ENCODE measurements at places on chromosomes 2 and 18. TPM values are rescaled to one million over a fixed set of nuclear protein-coding genes. Genes with fewer than 3 reads are reported as not detected.

The GPR35 gene
- 2.5 TPM for total RNA-seq

- H3K27ac ChIP-seq = no peak overlapping the region
- no peaks in the 10 kb centered on the region for H3K36me3 ChIP-seq
- H3K4me1 ChIP-seq = no peaks in the 10 kb centered on the region
- no peak overlapping the region for H3K4me3 ChIP-seq
- no peak for DNase-seq
- H3K27me3 ChIP-seq = peaks cover 6% of the 10 kb centered on the region
Measured at GRCh38 chr2:130874512-130874911, 37.8 kb downstream of the ARHGEF4 start.

The RPRD1A gene
- 34.9 TPM for total RNA-seq

DNA sequence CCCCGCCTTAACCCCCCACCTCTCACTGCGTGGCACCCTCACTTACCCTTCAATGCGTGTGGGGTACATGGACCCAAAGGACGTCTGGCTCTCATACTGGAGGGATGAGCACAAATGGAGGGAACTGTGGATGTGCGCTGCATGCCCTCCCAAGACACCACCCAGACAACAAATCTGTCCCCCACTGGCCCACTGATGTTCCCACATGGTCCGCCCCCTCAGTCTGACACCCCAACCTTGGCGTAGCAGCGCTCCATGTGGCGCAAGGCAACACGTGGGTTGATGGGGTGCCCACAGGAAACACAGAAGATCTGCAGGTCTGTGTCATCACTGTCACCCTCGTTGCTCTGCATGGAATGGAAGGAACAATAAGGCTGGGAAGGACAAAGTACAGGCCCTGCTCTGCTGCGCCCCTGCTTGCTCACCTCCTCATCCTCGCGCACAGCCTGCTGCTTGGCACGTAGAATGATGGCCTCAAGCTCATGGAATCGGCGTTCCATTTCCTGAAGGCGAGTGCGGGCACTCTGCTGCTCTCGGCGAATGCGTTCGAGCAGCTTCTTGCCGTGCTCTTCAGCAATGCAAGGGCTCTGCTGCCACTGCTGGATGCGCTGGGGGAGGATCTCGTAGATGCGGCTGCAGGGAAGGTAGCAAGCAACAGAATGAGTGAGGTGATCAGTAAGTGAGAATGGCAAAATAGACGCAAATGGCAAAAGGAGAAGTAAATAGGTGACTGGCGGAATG, 2.3 kb upstream of the MBD1 start:
- no peak for DNase-seq
- H3K4me3 ChIP-seq = peak overlapping the region; percentile 48
- H3K27ac ChIP-seq = no peak overlapping the region
- H3K4me1 ChIP-seq = peaks cover 42% of the 10 kb centered on the region
- peaks cover 22% of the 10 kb centered on the region for H3K36me3 ChIP-seq
- H3K27me3 ChIP-seq = no peaks in the 10 kb centered on the region

DNA sequence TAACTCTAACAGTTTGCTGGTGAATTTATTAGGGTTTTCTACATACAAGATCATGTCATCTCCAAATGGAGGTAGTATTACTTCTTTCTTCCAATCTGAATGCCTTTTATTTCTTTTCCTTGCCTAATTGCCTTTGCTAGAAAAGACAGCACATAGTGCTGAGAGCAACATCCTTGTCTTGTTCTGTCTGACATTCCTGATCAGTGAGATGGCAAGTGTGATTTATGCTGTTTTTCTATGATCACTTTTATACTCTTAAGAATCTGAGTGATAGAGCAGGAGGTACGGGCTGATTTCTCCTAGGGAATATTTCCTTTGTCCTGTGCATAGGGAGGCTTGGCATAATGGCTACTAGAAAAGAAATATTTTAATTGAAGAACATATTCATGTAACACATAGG, 17.3 kb downstream of the LYPD6B start:
- H3K27me3 ChIP-seq = no peaks in the 10 kb centered on the region
- H3K27ac ChIP-seq = no peak overlapping the region
- no peak overlapping the region for H3K4me3 ChIP-seq
- DNase-seq = no peak
- peaks cover 3% of the 10 kb centered on the region for H3K4me1 ChIP-seq

The EIF2AK2 gene
- 48.7 TPM for total RNA-seq

GRCh38 chr2:57218206-57218605, 828.4 kb upstream of the VRK2 start:
- no peak overlapping the region for H3K4me3 ChIP-seq
- H3K36me3 ChIP-seq = no peaks in the 10 kb centered on the region
- H3K27me3 ChIP-seq = peaks cover 13% of the 10 kb centered on the region
- no peak for DNase-seq
- H3K4me1 ChIP-seq = no peaks in the 10 kb centered on the region

The OSBPL1A gene
- total RNA-seq = 29.7 TPM
